ENCODE measurements at places on chromosomes 11 and 22.
A peak's percentile ranks its signal among the peaks of the same experiment; 100 is the strongest.

DNA sequence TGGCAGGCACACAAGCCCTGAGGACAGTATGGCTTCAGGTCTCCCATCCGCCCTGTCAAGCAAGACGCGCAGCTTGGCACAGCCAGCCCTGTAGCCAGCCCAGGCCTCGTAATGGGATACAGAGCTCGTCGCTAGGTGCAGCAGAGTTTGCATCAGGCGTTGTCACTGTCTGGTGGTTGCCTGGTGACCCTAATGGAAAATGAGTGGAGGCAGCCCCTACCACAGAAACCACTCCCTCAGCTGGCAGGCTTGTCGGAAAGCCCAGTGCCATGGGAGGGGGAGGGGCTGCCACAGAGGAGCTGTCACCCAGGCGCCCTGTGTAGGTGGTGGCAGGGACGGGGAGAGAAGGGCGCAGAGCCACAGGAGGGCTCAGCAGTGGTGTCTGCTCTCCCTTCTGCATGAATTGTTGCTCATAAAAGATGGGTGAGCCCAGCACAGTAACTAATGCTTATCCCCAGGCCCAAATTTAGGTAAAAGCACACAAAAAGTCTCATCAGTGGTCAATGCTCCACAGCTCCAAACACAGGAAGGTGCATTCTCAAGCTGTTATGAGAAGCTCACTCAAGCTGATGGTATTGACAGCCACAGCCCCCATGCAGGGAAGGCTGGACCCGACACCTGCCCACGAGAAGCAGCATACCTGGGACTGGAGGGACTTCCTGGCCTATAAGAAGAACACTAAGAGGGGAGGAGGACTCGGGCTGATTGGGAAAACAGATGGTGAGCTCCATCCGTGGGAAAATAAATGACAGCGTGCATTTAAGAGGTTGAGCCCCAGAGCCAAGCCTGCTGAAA is 164.6 kb downstream of the ETS1 start:
- no peak for DNase-seq

- DNase-seq: no peak
Observed at GRCh38 chr11:2744166-2744565, 44.4 kb upstream of the KCNQ1OT1 start.

GRCh38 chr11:48154151-48154550 is 62.5 kb upstream of the OR4B1 start:
- DNase-seq: no peak

DNA sequence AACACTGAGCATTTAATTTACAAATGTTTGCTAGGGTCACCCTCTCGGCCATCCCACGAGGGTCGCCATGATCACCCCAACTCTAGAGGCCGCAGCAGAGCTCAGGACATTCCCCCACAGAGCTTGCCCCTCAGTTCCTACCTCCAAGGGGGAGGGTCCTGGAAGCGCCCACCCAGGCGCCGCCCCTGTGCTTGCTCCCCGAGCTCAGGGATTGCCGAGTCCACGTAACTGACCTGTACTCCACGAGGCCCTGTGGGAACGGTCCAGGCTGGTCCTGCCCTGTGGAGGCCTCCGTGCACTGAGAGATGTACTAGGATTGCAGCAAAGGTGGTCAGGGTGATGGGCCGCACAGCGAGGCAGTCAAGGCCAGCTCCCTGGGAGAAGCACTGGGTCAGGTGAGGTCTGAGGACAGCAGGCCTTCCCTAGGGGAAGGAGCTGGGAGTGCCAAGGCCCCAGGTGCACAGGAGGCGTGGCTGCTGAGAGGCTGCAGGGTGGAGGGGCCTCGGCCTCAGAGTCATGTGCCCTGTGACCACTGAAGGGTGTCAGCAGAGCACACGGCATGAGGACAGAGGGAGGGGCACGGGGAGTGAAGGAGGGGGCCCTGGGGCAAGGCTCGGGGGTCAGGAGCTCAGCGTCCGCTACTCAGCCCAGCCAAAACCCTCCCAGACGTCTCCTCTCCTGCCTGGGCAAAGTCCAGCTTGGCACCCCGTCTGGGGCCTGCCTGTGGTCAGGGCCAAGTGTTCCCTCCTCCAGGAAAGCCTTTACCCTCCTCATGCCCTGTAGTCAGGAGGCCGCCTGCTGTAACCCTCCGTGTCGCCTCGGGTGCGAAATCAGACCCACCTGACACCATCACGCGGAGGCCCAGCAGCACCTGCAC is 2.4 kb upstream of the MIOX start:
- no peak for DNase-seq

DNA sequence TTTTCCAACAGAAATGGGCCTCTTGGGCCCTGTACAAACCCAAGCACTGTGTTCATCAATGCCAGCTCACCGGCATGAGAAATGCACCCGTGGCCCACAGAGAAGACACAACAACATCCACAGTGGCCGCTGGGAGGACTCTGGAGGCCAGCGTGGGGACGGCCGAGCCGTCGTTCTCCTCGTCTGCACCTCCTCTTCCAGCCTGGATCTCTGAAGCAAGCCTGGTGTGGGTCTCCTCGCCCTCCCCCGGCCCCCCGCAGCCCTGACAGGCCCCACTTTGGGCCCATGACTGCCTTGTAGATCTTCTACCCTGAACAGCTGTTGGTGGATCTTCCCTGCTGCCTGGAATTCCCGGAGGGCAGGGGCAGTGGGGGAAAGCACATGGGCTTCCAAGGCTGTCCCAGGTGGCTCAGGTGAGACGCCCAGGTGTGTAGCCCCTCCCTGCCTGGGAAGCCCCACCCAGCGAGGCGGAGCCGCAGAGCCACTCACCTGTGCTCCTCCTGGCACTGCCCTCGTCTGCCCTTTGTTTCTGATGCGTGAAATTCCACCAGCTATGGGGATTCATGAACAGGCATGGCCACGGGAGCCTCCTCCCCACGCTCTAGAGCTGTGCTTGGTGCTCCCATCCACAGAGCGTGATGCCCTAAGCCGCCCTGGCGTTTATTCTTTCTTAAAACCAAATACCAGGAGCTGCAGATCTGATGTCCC is 225.9 kb downstream of the BRD1 start:
- DNase-seq: peak; percentile 77

DNA sequence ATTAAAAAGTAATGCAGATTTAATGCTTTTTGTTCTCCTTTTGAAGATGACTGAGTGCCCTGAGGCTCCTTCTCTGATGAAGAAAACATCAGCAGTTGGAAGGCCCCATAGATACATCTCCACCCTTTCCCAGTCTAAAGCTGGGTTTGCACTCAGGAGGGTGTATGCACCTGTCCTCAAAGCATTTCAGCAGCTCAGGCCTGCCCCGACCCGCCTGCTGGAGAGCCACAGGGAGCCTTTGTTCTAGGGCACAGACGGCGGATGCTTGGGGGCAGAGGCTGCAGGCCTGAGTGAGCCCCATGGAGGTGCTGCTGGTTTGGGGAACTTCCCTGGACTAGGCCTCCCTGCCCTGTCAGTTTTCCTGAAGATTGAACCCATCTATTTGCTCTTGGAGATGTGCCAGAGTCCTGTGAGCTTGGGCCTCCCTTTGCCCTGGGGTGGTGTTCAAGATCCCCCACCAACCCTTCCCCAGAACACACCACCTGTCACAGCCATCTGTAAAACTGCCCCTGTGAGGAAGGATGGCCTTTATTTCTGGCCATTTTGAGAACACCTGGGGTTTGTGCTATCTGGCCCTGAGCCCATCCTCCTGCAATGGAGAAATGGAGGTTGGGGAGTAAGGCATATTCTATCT is 160.0 kb downstream of the NAV2 start:
- DNase-seq: peak; percentile 68

- no peak for DNase-seq
Observed at GRCh38 chr11:24622262-24622661, 125.4 kb downstream of the LUZP2 start.

- DNase-seq: no peak
Observed at GRCh38 chr11:91869686-91870085, 354.9 kb upstream of the FAT3 start.

GRCh38 chr11:46369458-46370152 is 11.9 kb upstream of the MDK start:
- DNase-seq: peak; percentile 94

GRCh38 chr11:125925247-125925740 is 20.6 kb upstream of the VSIG10L2 start:
- DNase-seq: no peak

DNA sequence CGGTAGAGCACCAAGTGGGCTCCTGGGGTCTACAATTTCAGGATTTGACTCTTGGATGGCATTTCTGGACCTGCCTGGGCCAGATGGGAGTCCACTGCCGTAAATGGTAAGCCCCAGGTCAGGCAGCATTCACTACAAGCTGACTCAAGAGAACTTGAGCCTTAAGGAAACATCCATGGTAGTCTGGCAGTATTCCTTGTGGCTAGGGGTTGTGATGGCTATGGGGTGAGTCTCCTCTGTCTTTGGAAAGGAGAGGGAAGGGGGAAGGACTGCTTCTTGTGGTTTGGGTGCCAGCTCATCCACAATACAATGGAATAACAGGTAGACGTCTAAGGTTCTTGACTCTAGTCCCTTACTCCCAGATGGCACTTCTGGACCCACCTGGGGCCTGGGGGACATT is 32.3 kb upstream of the POU2AF2 start:
- no peak for DNase-seq

DNA sequence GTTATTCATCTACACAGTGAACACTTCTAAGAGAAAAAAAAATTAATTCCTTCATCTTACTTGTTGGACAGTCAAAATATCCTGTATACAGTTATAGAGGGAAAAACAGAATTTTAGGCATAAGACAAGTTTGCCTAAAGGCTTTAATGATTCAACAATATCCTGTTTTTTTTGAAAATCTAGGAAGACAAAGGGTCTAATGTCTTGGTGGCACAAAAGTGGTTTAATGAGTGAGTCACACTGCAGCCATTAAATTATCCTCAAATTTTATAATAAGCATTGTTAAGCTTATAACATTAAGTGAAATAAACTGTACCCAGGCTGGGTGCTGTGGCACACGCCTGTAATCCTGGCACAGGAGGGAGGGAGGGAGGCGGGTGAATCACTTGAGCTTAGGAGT is 72.9 kb downstream of the GAB2 start:
- DNase-seq: no peak

GRCh38 chr22:27063406-27063805 is 406.0 kb downstream of the MIAT start:
- no peak for DNase-seq

DNA sequence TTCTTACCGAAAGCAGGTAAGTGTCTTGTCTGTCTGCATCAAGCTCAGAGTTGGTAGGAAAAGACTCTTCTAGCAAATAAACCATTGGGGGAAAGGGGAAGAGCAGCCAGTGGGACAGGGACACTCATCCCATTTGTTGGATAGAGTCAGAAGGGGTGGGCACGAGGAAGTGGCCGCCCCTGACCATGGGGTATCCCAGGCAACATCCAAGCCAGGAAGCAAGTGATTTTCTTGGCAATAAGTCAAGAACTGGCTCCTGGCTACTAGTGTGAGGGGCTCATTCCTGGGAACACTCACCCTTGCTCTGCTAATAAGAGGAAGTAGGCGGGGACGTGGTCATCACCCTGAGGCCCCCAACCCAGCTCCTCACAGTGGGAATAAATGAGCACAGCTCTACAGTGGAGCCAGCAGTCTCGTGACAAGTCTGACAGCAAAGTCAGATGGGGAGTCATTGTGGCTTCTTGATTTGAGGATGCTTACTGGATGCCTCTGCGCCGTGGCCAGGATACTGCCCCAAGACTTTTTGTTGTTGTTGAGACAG is 6.7 kb downstream of the SLC25A18 start:
- no peak for DNase-seq

DNA sequence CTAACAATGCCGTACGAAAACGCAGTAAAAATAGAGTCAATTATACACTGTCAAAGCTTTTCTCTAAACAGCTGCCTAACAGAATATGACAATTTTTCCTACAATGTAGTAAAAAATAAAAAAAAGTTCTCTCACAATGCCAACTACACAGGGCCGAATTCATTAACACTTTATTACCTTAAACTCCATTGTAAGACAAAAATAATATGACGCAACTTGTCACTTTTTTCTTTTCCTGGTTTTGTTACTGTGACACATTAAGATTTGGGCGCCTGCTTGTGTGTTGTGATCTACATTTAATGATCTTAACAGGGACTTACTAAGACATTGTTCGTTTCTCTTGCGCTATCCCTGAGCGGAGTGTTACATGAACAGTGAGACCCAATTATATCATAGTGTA is 204.1 kb downstream of the INSC start:
- DNase-seq: no peak

- DNase-seq: no peak
Observed at GRCh38 chr22:37141971-37142370, 7.7 kb downstream of the IL2RB start.

GRCh38 chr22:28329186-28330073 is 350.2 kb downstream of the TTC28 start:
- DNase-seq: no peak

GRCh38 chr11:61948505-61948904 is 1.6 kb upstream of the BEST1 start:
- no peak for DNase-seq

DNA sequence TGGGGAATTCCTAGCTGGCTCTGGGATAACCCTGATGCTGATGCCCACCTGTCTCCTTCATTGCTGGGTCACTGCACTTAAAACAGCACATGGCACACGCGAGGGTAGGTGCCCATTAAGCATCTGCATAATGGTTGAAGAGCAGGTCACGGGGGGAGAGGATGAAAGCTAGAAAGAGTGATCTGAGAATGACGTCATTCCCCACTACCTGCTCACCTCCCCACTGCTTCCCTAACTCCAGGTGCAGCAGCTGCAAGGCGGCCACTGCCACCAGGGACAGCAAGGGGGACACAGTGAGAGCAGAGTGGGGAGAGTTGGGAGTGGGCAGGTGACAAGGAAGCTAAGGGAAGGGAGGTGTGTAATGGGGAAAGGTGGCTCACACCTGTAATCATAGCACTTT is 27.0 kb downstream of the ADA2 start:
- no peak for DNase-seq

GRCh38 chr11:88106666-88107065 is 68.6 kb downstream of the RAB38 start:
- DNase-seq: no peak

GRCh38 chr11:110077346-110077745 is 15.8 kb upstream of the ZC3H12C start:
- DNase-seq: no peak

DNA sequence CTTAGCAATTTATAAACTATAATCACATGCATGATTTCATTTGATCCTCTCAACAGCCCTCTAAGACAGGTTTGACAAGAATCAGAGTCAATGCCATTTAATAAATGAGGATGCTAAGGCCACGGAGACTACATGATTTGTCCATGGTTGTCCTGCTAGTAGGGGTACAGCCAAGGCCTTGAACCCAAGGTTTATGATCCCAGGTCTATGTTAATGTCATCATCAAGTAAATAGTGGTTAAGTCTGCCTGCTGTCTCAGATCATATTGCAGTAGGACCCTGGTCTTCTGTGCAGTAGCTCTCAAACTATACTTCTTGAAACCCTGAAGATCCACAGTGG is 17.7 kb upstream of the SYTL2 start:
- no peak for DNase-seq

DNA sequence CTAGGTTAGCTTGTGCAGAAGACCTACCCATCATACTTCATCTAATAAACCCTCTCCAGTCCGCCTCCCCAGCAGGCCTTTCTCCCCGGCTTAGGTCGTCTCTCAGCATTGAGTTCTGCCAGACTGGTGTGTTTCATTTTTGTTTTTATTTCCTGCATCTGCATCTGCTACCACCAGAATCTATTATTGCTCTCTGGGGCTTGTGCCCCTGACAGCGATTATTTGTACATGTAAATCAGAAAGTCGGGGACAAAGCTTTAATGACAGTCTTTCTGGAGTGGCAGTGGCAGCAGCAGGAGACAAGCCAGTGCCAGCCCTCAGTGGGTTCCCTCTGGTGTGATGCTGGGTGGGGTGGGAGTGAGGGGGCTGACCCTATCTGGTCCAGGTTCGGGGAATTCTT is 127.5 kb downstream of the PKNOX2 start:
- DNase-seq: no peak

- DNase-seq: no peak
Observed at GRCh38 chr11:118219732-118220131, 5.1 kb downstream of the JAML start.

- peak; percentile 97 for DNase-seq
Observed at GRCh38 chr22:19524170-19525115, at the start of gene CLDN5. CLDN5 (minus strand) TSS chr22:19524410; CDS start chr22:19524255, 155 bp downstream.

Data from H7 (cell line).